T1000 (cell line): ENCODE measurements at places on chromosomes 3 and 15.

- DNase-seq = no peak
Observed at GRCh38 chr3:123431658-123432324, 17.1 kb downstream of the ADCY5 start.

DNA sequence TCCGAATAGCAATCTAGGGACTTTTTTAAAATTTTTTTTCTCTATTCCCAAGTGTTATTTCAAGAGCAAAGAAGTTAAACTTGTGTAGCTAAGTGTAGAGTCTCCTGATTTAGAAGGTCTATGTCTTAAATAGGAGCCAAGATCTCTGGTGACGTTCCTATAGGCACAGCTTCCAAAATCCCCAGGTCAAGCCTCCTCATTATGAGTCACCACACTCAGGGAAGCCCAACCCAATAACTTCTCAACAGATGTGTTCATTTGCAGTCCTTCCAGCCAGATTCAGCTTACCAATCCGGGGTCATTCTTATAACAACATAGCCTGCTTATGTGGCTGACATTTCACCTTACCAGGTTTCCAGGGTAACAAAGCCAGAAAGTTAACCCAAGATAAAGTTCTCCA, 270.3 kb downstream of the IL5RA start:
- no peak for DNase-seq

- DNase-seq = peak; percentile 51
Observed at GRCh38 chr3:61664105-61664482, 102.7 kb downstream of the PTPRG start.

GRCh38 chr3:187131981-187132380, 7.3 kb downstream of the RPL39L start:
- no peak for DNase-seq

- no peak for DNase-seq
Observed at GRCh38 chr15:88630141-88630721, 8.6 kb upstream of the ISG20 start.

DNA sequence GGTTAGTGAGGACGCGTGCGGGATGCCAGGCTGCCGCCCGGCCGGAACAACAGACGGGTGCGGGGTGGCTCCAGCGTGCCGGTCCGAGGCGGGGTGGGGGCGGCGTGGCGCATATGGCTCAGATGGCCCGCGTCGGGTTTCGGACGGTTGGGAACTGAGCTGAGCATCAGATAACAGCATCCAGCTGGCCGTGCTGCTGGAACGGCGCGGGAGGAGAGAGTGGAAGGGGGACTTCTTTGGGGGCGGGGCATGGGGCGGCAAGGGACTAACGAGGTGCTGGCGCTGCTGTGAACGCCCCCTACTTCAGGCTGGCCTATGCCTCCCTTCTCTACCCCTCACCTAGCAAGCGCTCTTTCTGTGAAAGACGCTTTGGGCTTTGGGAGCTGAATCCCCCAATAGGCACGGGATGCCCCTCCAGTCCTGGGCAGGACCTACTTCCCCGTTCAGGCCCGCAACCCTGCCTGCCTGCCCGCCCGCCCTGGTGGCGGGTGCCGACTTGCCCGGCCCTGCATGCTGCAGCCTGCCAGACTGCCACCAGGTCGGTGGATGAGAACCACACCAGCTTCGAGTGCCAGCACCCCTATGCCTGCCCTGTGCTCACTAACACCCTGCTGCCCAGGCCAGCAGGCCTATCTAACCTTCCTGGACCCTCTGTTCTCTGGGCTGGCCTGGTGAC, 542 bp downstream of the INKA1 start:
- DNase-seq = no peak

DNA sequence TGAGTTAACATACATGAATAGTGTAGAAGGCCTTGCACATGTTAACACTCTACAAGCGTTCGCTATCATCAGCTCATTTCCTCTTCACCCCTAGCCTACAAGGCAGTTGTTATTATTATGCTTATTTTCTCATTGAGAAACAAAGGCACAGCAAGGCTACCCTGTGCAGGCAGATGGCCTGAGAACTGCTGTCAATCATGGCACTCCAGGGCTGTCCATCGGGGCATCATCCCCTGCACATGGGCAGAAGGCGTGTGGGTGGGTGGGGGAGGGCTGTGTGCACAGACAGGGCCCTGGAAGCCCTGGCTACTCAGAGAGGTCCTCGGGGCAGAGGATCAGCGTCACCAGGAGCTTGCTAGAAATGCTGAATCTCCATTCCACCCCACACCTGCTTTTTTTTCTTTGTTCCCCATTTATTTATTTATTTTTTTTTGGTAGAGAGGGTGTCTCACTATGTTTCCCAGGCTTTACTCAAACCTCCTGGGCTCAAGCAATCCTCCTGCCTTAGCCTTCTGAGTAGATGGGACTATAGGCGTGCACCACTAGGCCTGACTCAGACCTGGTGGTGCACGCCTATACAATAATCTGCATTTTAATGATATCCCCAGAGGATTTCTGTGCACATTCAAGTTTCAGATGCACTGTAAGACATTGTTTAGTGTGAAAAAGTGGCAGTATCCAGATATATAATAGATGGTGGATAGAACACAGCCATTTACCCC, 9.6 kb upstream of the ZXDC start:
- no peak for DNase-seq

DNA sequence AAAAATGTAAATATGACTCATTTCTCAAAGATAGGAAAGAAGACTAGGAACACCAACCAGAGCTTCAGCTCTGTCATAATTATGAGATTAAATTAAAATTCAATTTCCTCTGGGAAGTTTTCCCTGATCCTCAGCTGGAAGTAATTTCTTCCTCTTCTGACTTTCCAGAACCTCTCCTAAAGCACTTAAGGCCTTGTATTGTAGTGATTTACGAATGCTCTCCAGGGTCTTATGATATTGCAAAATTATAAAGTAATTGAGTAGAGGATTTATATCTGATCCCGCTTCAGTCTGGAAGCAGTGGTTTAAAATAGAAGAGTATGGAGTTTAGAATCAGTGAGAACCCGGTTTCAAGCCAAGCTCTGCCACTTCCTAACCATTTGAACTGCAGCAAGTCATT, 279.8 kb downstream of the ZPLD1 start:
- DNase-seq = no peak

GRCh38 chr3:142656575-142656974, 60.4 kb downstream of the PLS1 start:
- DNase-seq = no peak

- no peak for DNase-seq
Observed at GRCh38 chr3:133840055-133840737, 34.6 kb downstream of the SRPRB start.

- DNase-seq = no peak
Observed at GRCh38 chr3:31294430-31295149, 238.1 kb upstream of the STT3B start.

- peak; percentile 20 for DNase-seq
Observed at GRCh38 chr15:34855893-34856292, 60.5 kb upstream of the ACTC1 start.

GRCh38 chr15:70479785-70480184, 283.6 kb downstream of the UACA start:
- no peak for DNase-seq

DNA sequence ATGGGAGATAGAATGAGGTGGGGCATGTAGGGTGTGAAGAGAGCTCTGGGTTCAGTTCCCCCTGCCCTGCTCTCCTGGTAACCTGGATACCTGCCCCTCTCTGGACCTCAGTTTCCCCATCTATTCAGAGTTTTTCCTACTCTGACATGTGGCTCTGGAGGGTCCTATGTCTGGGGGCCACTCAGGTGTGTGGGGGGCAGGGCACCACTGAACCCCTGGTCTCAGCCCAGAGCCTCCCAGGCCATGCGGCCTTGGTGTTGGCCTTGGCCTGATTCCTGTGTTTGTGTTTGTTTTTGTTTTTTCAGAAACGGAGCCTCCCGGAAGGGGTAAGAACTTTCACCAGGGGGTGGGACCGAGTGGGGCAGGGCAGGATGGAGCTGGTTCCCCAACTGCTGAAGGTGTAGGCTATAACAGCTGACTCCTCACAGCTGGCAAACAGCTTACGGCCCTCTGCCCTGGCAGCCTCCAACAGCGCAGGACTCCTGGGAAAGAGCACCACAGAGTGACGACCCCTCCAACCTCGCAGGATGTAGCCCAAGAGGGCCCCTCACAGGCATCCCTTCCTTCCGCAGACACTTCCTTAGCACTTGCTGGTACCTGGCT, 803 bp downstream of the ITIH3 start:
- DNase-seq = no peak

GRCh38 chr15:45523166-45523460, 558 bp upstream of the SLC30A4 start:
- no peak for DNase-seq

- DNase-seq = no peak
Observed at GRCh38 chr3:139948898-139949297, 13.9 kb downstream of the CLSTN2 start.

- no peak for DNase-seq
Observed at GRCh38 chr3:150921209-150921608, 16.0 kb upstream of the MINDY4B start.

DNA sequence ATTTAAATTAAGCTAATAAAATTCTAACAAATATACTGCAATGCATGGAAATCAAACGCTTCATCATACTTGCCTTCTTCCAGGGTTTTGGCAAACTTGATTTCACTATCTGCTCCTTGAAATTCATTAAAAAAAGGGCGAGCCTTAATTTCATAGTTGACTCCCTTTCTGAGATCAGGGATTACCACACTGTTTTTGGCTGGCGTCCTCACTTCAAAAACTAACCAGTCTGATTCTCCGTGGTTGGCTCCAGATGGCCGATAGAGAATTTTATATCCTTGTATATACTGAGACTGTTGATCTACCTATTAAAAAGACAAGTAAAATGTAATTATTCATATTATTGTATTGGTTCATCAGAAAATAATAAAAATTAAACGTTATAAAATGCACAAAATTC, 1106.8 kb downstream of the ROBO1 start:
- DNase-seq = no peak

GRCh38 chr3:195034541-195034940, 236.4 kb downstream of the XXYLT1 start:
- no peak for DNase-seq

GRCh38 chr3:50241163-50241562, 5.2 kb downstream of the GNAI2 start:
- no peak for DNase-seq

GRCh38 chr15:51496246-51496645, 126.3 kb downstream of the DMXL2 start:
- DNase-seq = no peak

GRCh38 chr3:122079524-122080206, 24.5 kb downstream of the CD86 start:
- no peak for DNase-seq

DNA sequence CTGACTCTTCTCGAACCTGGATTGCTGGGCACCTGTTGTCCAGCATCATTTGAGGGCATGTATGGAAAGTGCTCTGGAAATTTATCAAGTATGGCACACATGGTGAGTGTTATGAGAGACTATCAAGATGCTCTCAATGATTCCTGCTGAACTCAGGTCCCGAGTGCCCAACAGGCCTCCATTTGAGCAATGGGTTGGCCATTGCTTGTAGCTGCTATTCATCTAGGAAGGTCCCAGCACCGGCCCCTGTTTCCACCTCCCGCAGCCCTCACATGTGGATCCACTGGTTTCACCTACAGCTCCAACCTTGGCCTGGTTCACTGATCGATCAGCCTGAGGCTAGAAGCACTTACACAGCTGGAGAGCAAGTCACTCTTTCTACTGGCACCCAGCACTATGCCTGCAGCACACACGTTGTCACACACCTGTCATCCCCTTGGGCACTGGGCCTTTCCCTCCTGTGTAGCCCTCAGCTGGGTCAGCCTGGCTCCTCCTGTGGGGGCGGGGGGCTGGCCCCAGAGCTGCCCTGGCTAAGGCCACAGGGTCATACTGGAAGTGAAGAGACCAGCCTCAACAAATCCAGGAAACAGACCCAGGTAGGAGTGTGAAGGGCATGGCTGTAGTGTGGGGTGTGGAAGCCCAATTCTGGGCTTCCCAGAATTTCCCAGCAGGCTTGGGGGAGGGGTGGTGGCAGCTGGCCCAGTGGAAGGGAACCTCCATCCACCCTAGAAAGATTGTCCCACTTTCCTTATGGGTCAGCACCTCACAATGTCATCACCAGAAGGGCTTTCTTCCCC, 41.7 kb upstream of the SMAD3 start:
- DNase-seq = no peak

DNA sequence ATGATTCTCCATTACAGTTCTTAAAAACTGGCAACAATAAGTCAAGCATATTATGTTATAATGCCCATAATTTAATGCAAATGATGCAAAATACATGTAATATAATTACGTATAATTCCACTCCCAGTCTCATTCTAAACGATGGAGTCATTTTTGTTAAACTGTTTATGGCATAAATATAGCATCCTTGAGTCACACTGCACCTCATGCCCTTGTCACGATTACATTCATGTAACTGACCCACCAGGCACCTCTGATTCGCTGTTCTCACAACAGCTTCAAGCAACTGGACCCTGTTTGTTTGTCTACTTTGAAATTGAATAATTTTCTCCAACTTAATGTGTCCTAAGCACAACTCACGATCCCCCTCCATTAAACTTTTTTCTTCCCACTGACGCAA, 148.0 kb upstream of the LRTM1 start:
- DNase-seq = no peak

GRCh38 chr3:12893247-12893646, 51.9 kb upstream of the RPL32 start:
- no peak for DNase-seq

DNA sequence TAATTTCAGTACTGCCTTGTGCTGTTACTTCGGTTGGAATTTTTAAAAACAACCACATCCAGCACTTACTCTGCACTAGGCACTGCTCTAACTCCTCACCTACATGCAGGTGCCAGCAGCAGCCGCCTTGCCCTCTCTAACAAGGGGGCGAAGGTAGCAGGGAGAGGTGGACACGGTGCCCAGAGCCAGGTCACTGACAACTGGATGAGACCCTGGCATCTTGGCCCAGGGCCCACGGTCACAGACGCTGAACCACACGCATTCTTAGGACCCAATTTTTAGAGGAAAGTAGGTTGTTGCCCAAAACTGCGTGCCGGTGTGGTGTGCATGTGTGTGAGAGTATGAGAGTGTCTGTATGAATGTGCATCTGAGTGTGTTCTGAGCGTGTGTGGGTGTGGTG, 63.4 kb upstream of the GATA2 start:
- DNase-seq = no peak

GRCh38 chr3:127709320-127710060, 36.7 kb downstream of the ABTB1 start:
- no peak for DNase-seq

GRCh38 chr15:41557673-41558399, 1.2 kb upstream of the TYRO3 start:
- peak; percentile 48 for DNase-seq

DNA sequence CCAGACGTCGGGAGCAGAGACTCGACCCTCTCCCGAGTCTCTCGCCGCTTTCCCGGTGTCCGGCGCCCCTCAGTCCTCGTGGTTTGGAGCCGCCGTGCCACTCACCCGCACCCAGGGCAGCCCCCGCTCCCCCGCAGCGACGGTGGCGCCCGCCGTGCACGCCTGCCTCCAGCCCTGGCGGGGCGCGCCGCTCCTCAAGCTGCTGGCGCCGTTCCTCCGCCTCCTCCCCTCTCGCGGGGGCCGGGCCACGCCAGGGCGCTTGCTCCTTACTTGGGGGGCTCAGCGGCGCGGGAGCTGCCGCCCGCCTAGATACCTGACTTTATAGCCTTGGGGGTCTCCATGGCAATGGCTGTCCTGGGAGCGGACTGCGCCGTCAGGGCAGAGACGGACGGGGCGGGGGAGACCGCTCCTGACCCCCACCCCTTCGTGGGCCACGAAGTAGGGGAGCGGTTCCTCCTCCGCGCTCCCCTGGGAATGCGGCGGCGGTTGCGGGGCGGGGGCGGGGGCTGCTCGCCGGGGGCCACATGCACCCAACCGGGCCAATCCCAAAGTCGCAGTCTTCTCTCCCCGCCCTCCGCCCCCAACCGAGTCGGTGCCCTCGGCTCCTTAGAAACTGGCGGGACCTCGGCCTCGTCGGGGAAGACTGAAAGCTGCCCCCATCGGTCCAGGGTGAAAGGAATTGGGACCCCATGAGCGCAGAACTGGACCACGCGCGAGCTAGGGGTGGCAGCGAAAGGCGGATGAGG, at the start of gene ANKRD63:
TSS of gene ANKRD63 (minus strand) at position 196 of the 746 bp plus-strand sequence. CDS start 478 bp downstream, outside the sequence.
- DNase-seq = no peak
